ENCODE measurements at places on chromosomes 7 and 10. TPM values are rescaled to one million over a fixed set of nuclear protein-coding genes. Genes with fewer than 3 reads are reported as not detected.

DNA sequence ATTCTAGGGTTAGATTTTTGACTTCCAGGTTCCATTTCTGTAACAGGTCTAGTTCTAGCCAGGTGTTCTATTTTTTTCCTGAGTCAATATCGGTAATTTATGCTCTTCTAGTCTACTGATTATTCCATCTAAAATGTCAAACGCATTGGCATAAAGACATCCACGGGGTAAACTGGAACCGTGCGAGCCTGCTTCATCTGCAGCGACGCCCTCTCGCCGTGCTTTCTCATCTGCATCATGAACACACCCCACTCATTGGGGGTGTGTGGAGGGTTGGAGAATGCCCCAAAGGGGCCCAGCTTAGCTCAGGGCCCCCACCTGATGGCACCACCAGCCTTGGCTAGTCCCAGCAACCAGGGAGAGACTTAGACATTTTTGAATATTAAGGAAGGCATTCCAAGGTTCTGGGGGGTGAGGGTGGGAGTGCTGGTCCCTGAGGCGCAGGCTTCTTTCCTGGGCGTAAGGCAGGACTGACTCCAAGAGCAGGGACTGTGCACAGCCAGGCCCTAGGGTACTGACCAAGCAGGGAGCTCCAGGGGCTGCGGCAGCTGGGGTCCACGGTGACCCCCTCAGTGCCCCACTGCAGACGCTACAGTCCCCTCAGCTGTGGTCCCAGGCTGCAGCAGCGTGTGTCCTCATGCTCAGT lies 12.9 kb upstream of the CRYGN start:
- DNase-seq, result no peak
- no peak overlapping the region for H3K4me3 ChIP-seq
- no peak overlapping the region for H3K27ac ChIP-seq

- H3K4me3 ChIP-seq, result peak overlapping the region; percentile 91
- peaks cover 5% of the 10 kb centered on the region for H3K36me3 ChIP-seq
- peak overlapping the region; percentile 82 for H3K27ac ChIP-seq
- peaks cover 53% of the 10 kb centered on the region for H3K4me1 ChIP-seq
Measured at GRCh38 chr10:31926765-31927564, 1.7 kb downstream of the ARHGAP12 start.

DNA sequence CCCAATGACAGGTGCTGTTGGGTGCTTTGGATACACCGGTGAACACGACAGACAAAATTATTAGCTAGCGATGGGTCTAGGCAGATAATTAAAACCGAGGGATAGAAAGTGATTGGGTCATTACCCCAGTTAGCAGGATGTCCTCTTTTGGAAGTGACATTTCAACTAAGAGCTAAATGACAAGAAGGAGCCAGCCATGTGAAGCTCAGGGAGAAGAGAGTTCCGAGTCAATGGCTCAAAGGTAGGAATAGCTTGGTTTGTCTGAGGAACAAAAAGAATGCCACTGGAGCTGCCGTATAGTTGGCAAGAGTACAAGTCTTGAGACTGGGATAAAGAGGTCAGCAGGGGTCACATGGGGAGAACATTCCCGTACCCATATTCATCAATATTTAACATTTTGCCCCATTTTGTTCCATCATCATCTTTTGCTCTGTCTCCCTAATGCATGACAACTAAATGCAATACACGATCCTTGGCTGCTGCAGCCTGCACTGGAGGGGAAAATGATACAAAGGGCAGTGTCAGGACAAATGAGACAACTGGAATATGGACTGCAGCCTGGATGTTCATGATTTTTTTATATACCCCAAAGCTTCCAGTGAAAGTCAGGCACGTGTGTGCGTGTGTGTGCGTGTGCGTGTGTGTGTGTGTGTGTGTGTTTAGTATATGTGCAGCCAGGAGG lies 115.7 kb downstream of the ICA1 start:
- H3K27me3 ChIP-seq, result no peaks in the 10 kb centered on the region
- no peak overlapping the region for H3K4me3 ChIP-seq
- peaks cover 33% of the 10 kb centered on the region for H3K4me1 ChIP-seq
- no peaks in the 10 kb centered on the region for H3K36me3 ChIP-seq
- H3K27ac ChIP-seq, result no peak overlapping the region

- no peak overlapping the region for H3K27ac ChIP-seq
- DNase-seq, result no peak
- peaks cover 2% of the 10 kb centered on the region for H3K27me3 ChIP-seq
Measured at GRCh38 chr10:93222211-93222754, 148.6 kb downstream of the CYP26A1 start.

DNA sequence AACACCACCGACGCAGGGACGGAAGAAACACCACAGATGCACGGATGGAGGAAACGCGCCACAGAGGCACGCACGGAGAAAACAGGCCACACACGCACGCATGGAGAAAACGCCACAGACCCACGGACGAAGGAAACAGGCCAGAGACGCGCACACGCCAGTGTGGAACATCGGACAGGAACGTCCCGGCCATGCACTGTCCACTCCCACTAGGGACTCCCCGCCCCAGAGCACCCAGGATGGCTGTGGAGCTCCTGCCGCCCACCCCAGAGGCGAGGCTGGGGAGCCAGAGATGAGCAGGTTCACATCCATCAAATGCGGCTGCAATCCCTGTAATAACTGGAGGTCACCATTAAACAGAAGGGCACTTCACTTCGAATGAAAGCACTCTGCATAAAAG lies 17.3 kb downstream of the DIP2C start:
- no peaks in the 10 kb centered on the region for H3K27me3 ChIP-seq
- H3K4me1 ChIP-seq, result no peaks in the 10 kb centered on the region
- no peak overlapping the region for H3K4me3 ChIP-seq
- no peaks in the 10 kb centered on the region for H3K36me3 ChIP-seq
- H3K27ac ChIP-seq, result no peak overlapping the region

DNA sequence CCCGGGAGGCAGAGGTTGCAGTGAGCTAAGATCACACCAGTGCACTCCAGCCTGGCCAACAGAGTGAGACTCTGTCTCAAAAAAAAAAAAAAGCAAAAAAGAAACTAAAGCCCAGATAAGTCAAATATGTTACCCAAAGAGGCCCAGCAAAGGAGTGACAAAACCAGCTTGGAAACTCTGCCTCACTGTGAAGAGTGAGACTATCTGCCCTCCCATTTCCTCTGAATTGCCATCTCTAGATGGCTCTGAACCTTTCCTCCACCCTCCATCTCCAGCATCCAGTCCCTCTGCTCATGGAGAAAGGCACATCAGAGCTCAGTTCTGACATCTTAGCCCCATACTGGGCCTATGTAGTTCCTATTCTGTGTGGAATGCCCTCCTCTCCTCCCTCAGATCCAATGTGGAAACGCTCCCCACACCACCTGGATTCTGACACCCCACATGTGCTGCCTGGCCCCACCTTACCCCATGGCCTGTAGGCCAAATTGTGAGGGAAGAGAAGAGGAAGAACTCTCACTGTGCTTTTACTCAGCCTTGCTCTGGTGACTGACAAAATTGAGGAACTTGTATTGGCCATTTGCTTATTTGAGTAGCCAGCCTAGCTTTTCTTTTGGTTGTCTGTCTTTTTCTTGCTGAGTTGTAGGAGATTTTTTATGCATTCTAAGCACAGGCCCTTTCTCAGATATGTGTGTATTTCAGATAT lies 18.0 kb upstream of the NUDCD3 start:
- H3K36me3 ChIP-seq, result no peaks in the 10 kb centered on the region
- DNase-seq, result no peak
- H3K4me3 ChIP-seq, result no peak overlapping the region
- peaks cover 2% of the 10 kb centered on the region for H3K4me1 ChIP-seq
- H3K27me3 ChIP-seq, result peaks cover 2% of the 10 kb centered on the region

DNA sequence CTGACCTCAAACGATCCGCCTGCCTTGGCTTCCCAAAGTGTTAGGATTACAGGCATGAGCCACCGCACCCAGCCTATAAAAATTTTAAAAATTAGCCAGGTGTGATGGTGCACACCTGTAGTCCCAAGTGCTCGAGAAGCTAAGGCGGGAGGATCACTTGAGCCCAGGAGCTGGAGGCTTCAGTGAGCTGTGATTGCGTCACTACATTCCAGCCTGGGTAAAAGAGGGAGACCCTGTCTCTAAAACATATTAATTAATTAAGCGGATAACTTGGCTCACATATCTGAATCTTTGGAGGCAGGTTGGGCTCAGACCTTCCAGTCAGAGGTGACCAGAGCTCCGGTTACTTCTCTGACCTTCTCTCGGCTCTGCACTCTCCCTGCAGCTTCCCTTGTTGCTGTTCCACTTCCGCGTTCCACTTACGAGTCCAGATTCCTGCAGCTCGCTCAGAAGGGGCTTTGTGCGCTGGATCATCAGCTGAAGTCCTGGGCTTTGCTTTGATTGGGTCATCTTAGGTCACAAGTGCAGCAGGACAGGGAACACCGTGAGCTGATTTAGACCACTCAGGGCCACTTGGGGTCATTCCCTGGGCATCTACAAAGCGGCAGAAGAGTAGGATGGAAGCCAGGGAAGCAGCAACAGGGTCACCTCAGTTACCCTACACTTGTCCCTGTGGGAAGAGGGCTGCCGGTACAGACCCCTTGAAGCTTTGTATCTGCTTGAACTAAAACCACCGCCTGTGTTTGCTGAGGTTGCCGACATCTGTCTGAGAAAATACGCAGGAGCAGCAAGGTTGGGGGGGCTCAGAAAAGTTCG lies 2.0 kb upstream of the ARPC1B start:
- no peak overlapping the region for H3K27ac ChIP-seq
- H3K36me3 ChIP-seq, result peaks cover 7% of the 10 kb centered on the region
- peaks cover 20% of the 10 kb centered on the region for H3K4me1 ChIP-seq
- H3K4me3 ChIP-seq, result peak overlapping the region; percentile 80
- H3K27me3 ChIP-seq, result no peaks in the 10 kb centered on the region

DNA sequence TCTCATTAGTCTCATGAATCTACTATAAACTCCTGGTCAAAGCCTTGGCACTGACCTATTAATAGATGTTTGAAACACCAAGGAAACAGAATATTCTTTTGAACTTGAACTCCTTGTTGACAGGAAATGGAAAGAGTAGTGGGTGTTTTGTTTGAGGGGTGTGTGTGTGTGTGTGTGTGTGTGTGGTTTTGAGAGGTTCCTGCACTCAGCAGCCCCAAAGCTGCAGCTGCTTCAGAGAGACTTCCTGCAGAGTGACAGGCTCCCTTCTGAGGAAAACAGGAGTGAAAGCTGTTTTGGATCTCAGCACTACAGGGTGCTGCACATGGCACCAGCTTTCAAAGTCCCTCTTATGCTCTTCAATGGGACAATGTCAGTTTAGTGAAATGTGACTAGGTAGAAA lies 546.5 kb upstream of the STEAP1 start:
- no peaks in the 10 kb centered on the region for H3K4me1 ChIP-seq
- no peak for DNase-seq
- no peaks in the 10 kb centered on the region for H3K27me3 ChIP-seq
- no peaks in the 10 kb centered on the region for H3K36me3 ChIP-seq
- H3K27ac ChIP-seq, result no peak overlapping the region
- H3K4me3 ChIP-seq, result no peak overlapping the region

GRCh38 chr10:124043310-124044142 lies 49.9 kb downstream of the CHST15 start:
- H3K36me3 ChIP-seq, result peaks cover 41% of the 10 kb centered on the region
- peak overlapping the region; percentile 24 for H3K4me3 ChIP-seq
- H3K27me3 ChIP-seq, result no peaks in the 10 kb centered on the region

PRSS2 gene
- total RNA-seq, result not detected

ATE1 gene
- total RNA-seq, result 31.0 TPM

GPNMB gene
- total RNA-seq, result 1.1 TPM

Data from activated B cell treated with CpG ODN at 0.5 μM for 24 hours (primary cell).